Activated CD8-positive, alpha-beta T cell treated with anti-CD3 and anti-CD28 coated beads, Interleukin-2, amount 10 ng/mL, durations not matched to agents 7 days and 5 days (primary cell): ENCODE measurements at places on chromosomes 6 and 20. TPM values are rescaled to one million over a fixed set of nuclear protein-coding genes. Genes with fewer than 3 reads are reported as not detected.

The DNAH8 gene
- total RNA-seq, result not detected

DNA sequence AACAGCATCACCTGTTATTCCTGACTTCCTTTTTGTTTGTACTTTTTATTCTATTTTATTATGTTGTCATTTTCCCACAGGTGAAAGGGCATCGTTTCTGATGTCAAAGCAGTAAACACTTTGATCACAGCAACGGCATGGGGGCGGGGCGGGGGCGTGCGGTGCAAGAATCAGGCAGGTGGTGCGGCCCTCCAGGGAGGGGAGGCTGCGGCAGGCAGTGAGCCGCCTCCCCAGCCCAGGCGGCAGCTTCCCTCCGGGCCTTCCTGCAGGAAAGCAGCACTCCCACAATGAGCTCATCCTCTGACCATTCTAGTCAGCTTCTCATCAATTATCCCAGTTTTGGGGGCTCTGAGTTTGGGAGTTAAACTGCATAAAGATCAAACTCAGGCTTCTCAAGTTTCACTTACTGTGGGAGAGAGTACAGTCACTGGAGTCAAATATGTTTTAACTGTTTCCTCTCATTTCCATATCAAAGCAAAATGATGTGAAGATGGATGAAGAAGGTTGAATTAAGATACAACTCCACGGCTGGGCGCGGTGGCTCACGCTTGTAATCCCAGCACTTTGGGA, 608.4 kb upstream of the AGPAT4 start:
- no peak for DNase-seq

GRCh38 chr20:57738484-57738883, 28.7 kb upstream of the PMEPA1 start:
- no peak for DNase-seq

DNA sequence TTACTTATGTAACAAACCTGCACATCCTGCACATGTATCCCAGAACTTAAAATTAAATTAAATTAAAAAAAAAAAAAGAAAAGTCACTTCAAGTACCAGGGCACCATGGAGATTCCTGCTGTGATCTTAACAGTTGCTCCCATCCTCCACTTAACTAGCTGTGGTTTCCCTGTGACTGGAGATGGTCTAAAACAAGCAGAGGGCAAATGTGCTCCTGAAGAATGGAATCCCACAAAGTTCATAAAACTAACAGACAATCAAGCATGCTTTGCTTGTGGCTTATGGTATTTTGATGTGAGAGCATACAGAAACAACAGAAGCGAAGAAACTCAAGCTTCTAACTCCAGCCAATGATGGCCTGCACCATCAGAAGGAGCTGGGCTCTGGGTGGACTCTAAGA, 153.6 kb upstream of the KCNK16 start:
- no peak for DNase-seq

The CLVS2 gene
- total RNA-seq, result not detected

DNA sequence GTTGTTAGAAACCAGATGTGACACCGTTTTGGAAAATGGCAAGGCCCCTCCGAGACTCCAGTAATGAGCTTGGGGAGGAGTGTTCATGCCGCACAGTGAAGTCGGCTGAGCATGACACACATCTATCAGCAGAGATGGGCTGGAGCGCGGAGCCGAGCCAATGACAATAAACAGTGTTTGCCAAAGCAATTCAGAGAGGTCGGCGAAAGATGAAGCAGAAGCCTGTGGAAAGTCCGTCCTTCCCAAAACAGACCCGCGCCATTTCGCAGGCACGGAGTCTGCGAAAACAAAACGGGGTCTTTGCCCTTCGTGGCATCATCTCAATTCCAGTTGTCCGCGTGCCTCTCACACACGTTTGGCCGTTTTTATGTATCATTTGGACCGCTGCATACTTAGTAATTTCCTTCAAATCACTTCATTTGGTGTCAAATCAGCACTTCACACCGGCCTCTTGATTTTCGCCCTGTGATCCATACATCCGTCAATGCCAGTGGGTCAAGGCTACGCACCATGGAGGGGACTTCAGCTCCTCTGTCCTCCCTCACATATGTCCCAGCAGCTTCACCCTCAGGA, 71.3 kb downstream of the SULF2 start:
- no peak for DNase-seq

DNA sequence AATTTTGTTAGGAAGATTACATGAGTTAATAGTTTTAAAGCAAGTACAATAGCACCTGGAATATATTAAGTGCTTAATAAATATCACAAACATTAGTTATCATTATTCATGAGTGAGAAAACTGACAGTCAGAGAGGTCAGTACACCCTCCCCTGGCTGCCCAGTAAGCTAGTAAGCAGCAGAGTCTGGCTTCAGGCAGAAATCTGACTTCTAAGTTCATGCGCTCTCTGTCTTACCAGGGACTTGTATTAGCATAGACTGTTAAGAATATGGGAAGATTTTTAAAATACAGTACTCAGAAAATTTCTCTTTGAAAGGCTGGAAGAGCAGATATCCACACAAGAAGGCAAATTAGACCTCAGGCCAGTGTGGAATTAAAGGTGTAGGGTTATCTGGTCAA, 40.8 kb downstream of the BCAS1 start:
- no peak for DNase-seq

The CNKSR3 gene
- total RNA-seq, result not detected

GRCh38 chr20:31542201-31542842, 28.1 kb downstream of the HM13 start:
- DNase-seq, result peak; percentile 39

- no peak for DNase-seq
Observed at GRCh38 chr6:161890832-161891297, 617.0 kb upstream of the AGPAT4 start.
